ENCODE measurements at places on chromosomes 13 and 19. TPM values are rescaled to one million over a fixed set of nuclear protein-coding genes. Genes with fewer than 3 reads are reported as not detected.

- H3K27ac ChIP-seq: no peak overlapping the region
- no peaks in the 10 kb centered on the region for H3K4me1 ChIP-seq
- H3K4me3 ChIP-seq: no peak overlapping the region
- H3K36me3 ChIP-seq: peaks cover 76% of the 10 kb centered on the region
Measured at GRCh38 chr13:37011002-37011401, 10.4 kb downstream of the EXOSC8 start.

GRCh38 chr13:46866150-46866549, 30.7 kb downstream of the HTR2A start:
- H3K36me3 ChIP-seq: no peaks in the 10 kb centered on the region
- H3K4me3 ChIP-seq: no peak overlapping the region
- no peaks in the 10 kb centered on the region for H3K27me3 ChIP-seq
- DNase-seq: no peak
- H3K27ac ChIP-seq: no peak overlapping the region
- H3K4me1 ChIP-seq: no peaks in the 10 kb centered on the region

The MZT1 gene
- 7.7 TPM for total RNA-seq

The USE1 gene
- total RNA-seq: 14.1 TPM

DNA sequence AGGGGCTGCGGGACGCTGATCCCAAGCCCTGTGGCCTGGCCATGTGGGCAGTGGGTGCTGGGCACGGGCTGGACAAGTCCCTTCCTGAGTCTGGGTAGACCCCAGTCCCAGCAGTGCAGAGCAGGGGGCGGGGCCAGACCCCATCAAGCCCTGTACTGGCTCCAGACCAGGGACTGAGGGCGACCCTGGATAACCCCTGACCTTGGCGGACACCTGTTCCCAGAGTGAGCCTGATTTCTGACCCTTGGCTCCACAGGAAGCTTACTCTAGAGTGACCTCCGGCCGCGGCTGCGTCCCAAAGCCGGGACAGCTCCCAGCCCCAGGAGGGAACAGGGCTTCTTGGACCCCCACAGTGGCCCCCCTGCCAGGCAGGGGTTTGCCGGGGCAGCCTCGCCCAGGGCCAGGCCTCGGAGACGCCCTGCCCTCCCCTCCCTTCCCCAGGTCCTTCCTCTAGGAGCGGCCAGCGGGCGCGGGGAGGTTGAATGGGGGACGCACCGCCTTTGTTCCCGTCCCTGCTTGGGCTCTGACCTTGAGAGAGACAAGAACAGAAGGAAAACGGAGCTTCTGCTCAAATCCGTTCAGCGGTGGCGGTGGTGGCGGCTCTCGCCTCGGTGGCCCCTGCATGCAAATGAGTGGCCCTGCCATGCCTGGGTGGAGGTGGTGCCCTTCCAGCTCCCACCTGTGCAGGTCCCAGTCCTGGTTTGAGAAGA, 2.3 kb upstream of the EFNA2 start:
- H3K4me3 ChIP-seq: no peak overlapping the region
- DNase-seq: no peak
- H3K4me1 ChIP-seq: peaks cover 2% of the 10 kb centered on the region
- peaks cover 44% of the 10 kb centered on the region for H3K27me3 ChIP-seq
- H3K27ac ChIP-seq: no peak overlapping the region

DNA sequence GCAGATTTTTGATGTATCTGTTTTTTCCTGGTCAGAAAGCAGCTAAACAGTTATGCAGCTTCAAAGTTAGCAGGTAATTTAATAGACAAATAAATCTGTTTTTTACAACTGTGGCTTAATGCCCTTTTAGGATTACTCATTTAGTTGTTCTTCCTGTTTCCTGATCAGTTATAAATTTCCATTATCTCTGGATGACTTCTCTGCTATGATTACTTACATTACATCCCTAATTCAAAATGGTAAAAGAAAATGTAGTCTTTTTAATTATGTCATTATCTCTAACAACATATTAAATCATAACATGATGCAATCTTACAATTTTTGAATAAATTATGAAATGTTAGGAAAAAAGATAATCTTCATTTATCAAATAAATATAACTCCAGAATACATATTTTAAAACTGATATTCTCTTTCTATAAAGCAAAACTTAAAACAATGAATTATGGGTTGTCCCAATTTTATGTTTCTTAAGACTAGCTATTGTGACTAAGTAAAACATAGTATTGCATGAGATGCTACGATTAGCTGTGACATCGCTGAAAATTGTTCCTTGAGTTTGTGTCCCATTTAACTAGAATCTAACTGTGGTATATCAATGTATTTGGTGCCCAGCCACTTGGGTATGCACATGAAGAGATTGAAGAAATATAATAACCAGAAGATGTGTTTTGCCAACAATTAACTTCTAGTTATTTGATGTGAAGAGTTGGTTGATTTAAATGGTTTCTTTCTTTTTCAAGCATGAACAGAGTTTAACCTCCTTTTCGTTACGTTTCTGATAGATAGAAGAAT, 605.3 kb upstream of the SPRY2 start:
- H3K36me3 ChIP-seq: no peaks in the 10 kb centered on the region
- H3K27me3 ChIP-seq: no peaks in the 10 kb centered on the region
- no peak for DNase-seq
- no peaks in the 10 kb centered on the region for H3K4me1 ChIP-seq
- no peak overlapping the region for H3K4me3 ChIP-seq
- no peak overlapping the region for H3K27ac ChIP-seq

DNA sequence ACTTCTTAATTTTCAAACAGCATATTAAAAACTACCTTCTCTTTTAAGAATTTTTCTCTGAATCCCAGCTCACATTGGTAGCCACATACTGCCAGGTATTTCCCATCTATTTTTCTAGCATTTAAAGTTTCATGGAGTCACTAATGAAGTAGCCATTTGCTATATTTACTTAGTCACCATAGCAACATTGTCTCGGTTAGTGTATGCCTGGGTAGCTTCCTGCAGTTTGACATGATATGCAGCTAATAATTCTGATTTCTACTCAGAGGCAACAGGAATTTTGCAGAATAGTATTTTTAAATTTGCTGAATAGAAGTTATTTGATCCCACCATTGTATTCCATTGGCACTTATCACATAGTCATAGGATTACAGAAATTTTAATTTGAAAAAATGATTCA, 30.9 kb upstream of the KCTD4 start:
- no peaks in the 10 kb centered on the region for H3K36me3 ChIP-seq
- no peak overlapping the region for H3K4me3 ChIP-seq
- no peaks in the 10 kb centered on the region for H3K4me1 ChIP-seq
- H3K27ac ChIP-seq: no peak overlapping the region

The MYO1F gene
- 2.1 TPM for total RNA-seq
